ENCODE measurements at places on chromosomes 11 and 22.

- no peak for DNase-seq
Measured at GRCh38 chr22:36334081-36334820, 53.5 kb downstream of the MYH9 start.

DNA sequence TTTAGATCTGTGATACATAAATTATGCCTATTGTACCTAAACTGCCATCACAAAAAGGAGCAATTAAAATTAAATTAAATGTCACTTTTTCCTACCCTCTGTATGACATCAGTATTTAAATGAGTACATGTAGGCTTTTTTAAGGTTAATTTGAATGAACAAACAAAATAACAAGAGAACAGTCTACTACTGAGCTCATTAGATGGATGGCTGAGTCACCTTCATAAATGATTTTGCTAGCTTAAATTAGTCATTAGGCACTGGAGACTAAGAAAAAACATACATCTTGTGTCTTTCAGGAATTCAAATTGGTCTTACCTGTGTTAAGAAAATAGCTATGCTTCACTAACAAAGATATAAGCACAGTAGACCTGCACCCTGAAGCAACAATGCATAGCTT, 153.6 kb downstream of the RCN1 start:
- DNase-seq, result no peak

DNA sequence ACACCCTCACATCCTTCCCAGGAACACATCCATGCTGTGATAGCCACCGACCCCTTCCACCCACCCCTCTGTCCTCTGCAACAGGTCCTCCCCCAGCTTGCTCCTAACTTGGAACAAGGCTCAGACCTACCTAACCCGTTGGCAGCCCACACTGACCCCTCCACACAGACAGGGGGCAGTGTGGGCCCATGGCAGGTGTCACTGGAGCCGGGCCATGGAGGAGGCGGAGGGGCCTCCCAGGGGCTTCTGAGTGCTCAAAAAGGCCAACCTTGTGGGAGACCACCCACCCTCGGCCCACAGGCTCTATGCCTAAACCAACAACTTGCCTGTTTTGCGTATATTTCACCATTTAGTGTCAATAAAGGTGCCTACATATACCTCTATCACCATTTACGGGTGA, 57.0 kb downstream of the CERK start:
- no peak for DNase-seq

GRCh38 chr11:119694334-119694733, 34.7 kb downstream of the NECTIN1 start:
- DNase-seq, result no peak

DNA sequence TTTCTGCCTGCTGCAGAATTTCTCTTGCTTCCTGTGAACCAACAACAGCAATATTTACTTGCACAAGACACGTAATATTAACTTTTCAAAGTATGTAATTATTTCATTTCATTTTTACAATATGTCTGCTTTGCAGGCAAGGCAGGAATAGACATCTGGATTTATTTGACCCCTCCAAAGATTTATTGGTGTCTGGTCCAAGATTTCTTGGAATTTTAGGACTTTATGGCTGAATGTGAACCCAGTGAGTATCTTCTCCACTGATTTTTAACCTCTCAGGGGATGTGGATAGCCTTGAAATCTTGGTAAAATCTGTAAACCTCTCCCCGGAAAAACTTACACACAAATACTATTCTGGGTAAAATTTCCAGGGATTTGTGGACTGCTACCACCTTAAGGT, 61.5 kb downstream of the PKNOX2 start:
- DNase-seq, result no peak

DNA sequence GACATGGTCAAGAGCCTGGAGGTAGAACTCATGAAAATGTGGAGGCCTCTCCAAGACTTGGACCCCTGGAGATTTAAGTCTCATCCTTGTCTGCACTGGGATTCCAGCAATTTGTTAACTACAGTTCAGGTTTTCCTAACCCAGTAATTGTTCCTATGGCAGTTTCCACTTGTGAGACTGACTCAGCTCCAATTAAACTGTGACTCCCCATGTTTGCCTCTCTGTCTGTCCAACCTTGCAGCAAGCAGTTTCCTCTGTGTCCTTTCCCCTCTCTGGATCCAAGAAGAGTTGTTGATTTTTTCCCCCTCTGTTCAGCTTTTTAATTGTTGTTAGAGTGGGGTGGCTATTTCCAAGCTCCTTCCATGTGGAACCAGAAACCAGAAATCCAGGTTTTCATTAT, 16.2 kb upstream of the ARHGAP20 start:
- DNase-seq, result no peak

DNA sequence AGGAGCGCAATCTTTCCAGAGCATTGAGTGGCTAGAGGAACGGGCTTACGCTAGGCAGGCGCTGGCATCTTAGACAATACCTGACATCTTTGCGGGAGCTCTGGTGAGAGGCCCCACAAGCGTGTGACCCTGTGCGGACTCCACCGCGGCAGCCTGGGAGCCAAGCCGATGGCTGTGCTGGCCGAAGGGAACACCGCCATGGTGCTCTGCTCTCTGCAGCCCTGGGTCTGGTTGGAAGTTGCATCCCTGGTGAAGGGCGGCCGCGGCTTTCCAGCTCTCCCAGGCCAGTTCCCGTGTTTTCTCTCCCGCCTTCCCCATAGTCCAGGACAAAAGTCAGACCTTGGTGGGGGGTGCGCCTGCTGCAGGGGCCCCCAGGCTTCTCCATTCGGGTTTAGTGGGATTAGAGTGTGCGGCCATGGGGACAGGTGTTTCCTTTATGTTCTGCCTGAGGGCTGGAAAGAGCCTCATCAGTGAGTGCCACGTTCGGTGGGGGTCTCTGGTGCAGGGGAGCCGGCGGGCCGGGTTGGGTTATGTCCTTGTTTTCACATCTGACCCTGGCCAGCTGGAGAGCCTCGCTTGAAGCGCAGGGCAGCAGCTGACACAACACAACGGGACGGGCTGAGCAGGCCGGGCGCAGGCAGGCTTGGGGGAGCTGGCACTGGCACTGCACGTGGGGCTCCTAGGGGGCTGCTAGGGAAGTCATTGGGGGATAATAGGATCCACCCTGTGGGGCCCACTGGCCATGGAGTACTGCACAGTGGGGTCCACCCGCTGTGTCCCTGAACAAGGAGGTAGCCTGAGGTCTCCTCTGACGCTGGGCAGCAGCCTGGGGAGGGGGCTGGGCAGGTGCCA, 94.8 kb downstream of the KCNQ1 start:
- no peak for DNase-seq

DNA sequence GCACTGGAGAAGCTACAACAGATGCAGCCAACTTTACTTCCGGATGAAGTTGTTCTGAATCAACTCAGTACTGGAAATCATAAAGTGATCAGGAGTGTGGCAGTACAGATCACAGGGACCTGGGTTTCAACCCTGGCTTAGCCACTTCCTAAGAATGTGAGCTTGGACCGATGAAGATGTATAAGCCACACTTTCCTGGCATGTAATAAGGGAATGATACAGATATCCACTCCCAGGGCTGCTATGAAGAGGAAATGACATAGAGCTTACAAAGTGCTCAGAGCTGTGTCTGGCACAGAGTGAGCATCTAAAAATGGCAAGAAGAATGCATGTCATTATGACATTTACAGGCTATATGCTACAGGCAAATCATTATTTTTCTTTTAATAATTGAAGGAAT, 378.7 kb downstream of the NTM start:
- no peak for DNase-seq

Measured in Ammon's horn (tissue), 1 donor.